ENCODE measurements at places on chromosomes 6 and 20. TPM values are rescaled to one million over a fixed set of nuclear protein-coding genes. Genes with fewer than 3 reads are reported as not detected.
A peak's percentile ranks its signal among the peaks of the same experiment; 100 is the strongest.

DUSP15 gene
- total RNA-seq = 2.0 TPM

ARMC12 gene
- total RNA-seq = 0.49 TPM

DNA sequence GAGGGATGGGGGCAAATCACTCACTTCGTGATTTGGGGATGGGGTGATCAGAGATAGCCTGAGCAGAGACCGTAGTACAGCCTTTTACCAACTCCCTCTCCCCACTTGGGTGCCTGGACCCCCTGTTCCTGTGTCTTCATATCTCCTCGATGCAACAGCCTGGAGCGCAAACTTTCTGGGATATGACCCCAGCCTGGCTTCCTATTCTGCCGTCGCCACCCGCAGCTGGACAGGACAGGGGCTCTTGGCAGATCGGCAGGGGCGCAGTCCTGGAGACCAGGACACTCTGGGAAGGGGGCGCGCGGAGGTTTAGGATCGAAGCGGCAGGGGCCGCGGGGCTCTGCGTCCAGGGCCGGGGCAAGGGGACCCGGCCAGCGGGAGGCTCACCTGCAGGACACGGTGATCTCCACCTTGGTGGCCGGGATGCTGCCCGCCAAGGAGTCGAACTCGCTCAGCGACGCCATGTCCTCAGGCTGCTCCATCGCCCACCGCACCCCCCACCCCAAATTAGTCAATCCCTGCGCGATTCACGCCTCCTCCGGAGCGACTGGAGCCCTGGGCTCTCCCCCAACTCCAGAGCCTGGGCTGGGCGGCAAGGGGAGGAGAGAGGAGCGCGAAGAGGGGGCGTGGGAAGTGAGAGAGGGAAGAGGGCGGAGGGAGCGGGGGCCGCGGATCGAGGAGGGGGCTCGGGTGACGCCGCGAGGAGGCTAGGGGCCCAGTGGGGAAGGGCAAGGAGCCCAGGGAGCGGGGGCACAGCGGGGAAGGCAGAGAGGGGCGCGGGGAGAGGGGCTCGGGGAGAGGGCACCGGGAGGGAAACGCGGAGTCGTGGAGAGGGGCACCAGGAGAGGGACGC is at the start of gene CPNE5:
Gene CPNE5, minus strand, starts transcription at position 549 of the 853 bp plus-strand sequence. Its CDS starts 67 bp downstream, at position 482.
- no peak for DNase-seq

POPDC3 gene
- 0.71 TPM for total RNA-seq

DNA sequence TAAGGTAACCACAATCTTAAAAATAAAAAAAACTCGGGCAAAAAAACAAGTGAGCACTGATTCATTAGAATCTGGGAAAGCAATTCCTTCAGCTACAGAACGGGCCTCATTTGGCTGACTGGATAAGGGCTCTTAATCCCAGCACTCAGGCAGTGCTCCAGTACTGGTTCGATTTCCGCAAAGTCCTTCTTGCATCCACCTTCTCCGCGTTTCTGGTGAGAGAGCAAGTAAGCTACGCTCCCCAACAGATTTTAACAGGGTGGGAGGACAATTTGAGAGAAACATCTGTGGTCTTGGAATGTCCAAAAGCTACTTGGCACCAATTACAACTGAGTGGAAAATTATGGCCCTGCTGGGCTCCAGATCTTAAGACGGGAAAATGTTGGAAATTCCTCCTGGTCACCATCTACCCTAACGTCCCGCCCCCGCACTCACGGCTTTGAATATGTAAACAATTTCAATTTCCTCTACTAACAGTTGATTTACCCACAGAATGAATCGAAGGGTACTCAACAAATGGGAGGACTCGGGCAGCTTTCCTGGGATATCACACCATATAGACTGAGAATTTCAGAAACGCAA is 18.1 kb upstream of the ZSCAN9 start:
- no peak for DNase-seq

FAM209B gene
- not detected for total RNA-seq

LGSN gene
- total RNA-seq = not detected

BPIFA1 gene
- total RNA-seq = not detected

- no peak for DNase-seq
Observed at GRCh38 chr6:3761989-3762270, 10.4 kb upstream of the PXDC1 start.

FAM162B gene
- 2.8 TPM for total RNA-seq

- DNase-seq = peak; percentile 55
Observed at GRCh38 chr6:98833307-98834059, 891 bp upstream of the POU3F2 start.

GRCh38 chr6:157169226-157169625 is 154.1 kb downstream of the TMEM242 start:
- DNase-seq = no peak

GRIK2 gene
- total RNA-seq = 2.1 TPM

ZFP64 gene
- 7.9 TPM for total RNA-seq

GRCh38 chr20:7912551-7912950 is 27.7 kb downstream of the HAO1 start:
- DNase-seq = no peak

RAET1E gene
- total RNA-seq = not detected

SRC gene
- 47.9 TPM for total RNA-seq

JAG1 gene
- 60.3 TPM for total RNA-seq

SMLR1 gene
- total RNA-seq = not detected

C6orf132 gene
- 0.71 TPM for total RNA-seq

- no peak for DNase-seq
Observed at GRCh38 chr20:46970937-46971630, 76.4 kb downstream of the EYA2 start.

SLC32A1 gene
- not detected for total RNA-seq

GRCh38 chr20:25695532-25696370 is 902 bp downstream of the ZNF337 start:
- no peak for DNase-seq

PRSS35 gene
- total RNA-seq = 0.36 TPM

DNA sequence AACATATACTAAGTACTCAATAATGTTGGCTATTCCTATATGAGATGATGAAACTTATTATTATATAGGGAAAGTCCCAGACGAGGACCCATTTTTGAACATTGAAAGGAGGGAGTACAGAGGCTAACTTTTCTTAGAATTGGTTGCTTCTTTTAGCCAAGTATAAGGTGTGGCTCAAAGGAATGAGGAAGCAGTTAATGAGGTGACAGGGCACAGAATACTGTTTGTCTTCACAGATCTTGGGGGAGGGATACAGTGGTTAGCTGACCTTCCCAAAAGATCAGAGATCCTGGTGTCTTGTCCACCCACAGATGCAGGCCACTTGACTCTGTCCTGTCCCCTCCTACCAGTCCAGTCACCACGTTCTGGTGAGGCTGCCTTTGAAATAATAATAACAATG is 67.8 kb upstream of the EPB41L1 start:
- no peak for DNase-seq

DNA sequence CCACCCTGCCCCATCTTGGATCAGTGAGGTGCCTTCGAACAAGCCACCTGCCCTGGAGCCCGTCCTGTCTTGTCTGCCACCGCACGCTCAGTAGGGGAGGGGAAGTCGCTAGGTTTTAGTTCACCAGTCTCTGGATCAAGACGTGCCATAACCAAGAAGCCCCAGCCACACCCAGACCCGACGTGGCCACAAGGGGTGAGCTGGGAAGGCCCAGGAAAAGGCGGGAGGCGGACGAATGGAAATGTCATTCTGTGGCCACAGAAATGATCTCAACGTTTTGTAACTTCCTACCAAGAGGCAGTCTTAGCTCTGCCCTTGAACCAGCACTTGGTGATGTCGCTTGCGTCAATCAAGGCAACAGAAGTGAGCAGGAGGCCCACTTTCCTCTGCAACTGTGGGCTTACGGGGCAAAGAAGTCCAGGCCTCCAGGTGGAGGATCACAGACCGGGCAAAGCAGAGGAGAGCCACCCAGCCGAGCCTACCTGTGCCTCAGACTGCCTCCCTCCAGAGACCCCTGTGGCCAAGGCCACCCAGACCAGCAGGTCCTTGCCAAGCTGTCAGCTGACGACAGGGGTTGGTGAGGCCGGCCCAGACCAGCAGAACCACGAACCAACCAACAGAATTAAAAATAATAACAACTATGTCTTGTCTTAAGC is 14.5 kb downstream of the GMEB2 start:
- DNase-seq = no peak

KCNQ5 gene
- 0.49 TPM for total RNA-seq

- DNase-seq = peak; percentile 97
Observed at GRCh38 chr20:31738729-31739549, at the start of gene TPX2. TSS of gene TPX2 (plus strand) at chr20:31739290. CDS start at chr20:31757477, 18,187 bp downstream.

DNA sequence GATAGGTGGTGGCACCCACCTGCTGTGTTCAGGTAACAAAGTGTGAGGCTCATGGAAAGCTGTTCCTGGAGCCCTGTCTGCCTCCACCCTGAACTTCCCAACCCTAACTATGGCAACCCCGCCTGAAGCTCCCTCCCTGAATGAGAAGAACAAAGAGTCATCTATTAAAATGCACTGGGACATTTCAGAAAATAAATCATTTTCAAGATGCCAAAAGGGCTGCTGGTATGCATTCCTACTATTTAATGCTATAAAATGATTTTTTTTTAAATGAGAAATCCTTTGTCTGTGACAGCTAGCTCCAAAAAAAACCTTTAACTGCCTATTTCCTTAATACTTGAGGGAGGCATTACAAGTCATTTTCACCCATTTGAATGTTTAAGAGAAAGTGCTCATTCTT is 84.3 kb upstream of the MRPS10 start:
- no peak for DNase-seq

DNA sequence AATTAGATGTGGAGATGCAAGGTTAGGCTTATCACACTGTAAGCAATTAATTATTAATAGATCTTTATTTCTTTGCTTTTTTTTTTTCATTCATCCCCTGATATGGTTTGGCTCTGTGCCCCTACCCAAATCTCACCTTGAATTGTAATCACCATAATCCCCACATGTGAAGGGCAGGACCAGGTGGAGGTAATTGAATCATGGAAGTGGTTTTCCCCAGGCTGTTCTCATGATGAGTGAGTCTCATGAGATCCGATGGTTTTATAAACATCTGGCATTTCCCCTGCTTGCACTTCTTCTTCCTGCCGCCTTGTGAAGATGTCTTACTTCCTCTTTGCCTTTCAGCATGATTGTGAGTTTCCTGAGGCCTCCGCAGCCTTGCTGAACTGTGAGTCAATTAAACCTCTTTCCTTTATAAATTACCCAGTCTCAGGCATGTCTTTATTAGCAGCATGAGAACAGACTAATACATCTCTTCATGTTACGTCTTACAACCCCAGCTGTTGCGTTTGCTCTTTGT is 333.8 kb downstream of the CDH26 start:
- DNase-seq = no peak

GRCh38 chr6:44734886-44735629 is 347.6 kb downstream of the CDC5L start:
- DNase-seq = no peak

DNA sequence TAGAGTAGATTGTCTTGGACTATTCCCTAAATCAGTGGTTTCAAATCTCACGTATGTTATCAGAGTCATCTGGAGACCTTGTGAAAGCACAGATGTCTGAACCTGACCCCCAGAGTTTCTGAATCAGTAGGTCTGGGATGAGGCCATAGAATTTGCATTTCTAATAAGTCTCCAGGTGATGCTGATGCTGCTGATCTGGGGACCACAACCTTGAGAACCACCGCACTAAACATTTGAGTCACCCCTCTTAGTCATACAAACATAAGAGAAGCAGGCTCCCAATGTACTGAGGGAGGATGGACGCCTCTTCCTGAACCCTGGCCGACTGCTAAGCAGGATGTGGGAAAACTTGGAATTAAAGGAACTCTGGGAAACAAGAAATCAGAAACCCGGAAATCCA is 187.8 kb upstream of the PRDM1 start:
- no peak for DNase-seq

DNA sequence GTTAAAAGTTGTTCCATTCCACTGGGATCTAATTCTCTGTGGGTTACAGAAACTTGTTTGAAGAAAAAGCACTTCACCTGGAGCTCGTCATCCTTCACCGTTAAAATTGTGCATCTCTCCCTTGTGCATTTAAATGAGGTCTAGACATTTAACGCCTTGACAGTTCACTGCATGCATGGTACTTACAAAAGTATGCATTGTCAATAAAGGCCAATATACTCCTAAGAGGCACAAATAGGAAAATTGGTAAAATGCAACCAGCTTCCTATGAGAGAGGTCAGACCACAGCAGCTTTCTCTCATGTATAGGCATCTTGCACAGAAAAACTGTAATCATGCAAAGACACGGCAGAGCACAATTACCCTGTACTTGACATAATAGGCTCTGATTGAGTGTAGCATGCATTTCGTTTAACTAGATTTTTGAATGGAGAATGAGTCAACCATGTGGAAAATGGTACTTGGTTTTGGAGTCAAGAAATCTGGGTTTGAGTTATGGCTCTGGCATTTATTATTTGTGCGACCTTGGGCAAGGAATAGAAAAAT is 378.5 kb downstream of the RFPL4B start:
- no peak for DNase-seq

- no peak for DNase-seq
Observed at GRCh38 chr6:106005954-106006353, 80.2 kb upstream of the PRDM1 start.

GLP1R gene
- total RNA-seq = not detected

DNA sequence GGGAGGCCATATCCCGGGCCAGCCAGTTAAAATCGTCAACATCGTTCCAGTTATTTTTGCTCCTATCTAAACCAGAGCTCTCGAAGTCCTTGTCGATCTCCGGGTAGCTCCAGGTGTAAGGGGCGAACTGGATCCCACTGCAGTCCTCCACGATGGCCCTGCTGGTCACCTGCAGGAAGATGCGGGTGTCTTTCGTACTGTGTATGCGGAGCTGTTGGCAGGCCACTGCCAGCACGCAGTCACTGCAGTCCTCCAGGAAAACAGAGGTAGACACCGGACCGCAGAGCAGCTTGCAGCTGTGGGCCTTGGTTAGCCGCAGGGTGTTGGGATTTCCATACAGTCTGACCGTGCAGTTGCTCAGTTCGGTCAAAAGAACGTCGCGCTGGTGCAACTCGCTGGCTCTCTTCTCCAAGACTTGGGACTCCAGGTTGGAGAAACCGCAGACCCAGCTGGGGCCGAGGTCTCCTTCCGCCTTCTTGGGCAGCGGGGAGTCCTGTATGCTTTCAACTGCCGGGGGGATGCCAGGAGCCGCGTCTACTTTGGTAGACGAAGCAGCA is 742 bp downstream of the TBCC start:
- peak; percentile 69 for DNase-seq
